ENCODE measurements at places on chromosomes 12 and 14.

- DNase-seq: no peak
Measured at GRCh38 chr12:59388176-59388575, 207.7 kb upstream of the SLC16A7 start.

DNA sequence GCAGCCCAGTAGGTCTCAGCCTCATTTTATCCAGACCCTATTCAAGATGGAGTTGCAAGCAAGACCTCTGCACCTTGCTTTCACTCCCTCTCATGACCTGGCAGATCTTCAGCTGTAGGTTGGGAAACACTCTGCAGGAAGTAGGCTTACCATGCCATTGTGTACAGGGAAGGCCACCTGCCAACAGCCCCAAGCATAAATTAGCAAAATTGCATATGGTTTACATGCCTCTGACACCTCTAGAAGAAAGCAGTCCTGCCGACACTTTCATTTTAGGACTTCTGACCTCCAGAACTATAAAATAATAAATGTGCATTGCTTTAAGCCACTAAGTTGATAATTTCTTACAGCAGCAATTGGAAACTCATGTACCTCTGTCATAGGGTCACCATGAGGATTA lies 96.9 kb downstream of the SLC15A4 start:
- no peak for DNase-seq

GRCh38 chr12:58435647-58436046 lies 484.7 kb downstream of the LRIG3 start:
- no peak for DNase-seq

DNA sequence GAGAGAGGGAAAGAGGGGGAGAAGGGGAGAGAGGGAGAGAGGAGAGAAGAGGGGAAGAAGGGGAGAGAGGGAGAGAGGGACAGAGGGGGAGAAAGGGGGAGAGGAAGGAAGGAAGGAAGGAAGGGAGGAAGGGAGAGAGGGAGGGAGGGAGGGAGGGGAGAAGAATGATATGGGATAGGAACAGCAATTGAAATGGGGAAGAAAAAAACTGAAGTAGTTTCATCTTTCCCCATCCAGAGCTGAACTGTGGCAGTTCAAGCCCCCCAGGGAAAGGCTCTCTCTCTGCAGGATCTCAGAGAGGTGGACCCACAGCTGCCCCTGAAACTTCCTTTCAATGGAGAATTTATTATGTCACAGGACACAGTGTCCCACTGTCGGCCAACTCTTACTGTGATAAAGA lies 136.9 kb downstream of the DPF3 start:
- no peak for DNase-seq

DNA sequence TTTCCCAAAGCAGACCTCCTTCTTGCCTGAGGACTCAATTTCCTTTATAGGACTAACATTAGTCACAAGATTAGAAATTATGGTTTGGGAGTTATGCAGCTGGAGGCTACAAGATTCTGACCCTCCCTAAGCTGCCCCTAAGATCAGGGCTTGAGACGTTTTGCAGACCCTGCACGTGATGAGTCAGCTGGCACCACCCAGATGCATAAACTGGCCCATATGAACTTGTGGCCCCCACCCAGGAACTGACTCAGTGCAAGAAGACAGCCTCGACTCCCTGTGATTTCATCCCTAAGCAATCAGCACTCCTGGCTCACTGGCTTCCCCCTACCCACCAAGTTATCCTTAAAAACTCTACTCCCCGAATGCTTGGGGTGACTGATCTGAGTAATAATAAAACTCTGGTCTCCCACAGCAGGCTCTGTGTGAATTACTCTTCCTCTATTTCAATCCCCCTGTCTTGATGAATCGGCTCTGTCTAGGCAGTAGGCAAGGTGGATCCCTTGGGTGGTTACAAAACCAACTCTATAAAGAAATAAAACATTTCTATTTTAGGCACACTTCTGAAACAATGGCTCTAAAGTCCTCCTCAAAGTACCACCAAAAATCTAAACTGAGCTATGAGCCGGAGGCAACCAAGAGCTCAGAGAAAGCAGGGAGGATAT lies 233.4 kb downstream of the TMEM132D start:
- DNase-seq: no peak

GRCh38 chr14:80926397-80927082 lies 15.0 kb downstream of the CEP128 start:
- DNase-seq: no peak

DNA sequence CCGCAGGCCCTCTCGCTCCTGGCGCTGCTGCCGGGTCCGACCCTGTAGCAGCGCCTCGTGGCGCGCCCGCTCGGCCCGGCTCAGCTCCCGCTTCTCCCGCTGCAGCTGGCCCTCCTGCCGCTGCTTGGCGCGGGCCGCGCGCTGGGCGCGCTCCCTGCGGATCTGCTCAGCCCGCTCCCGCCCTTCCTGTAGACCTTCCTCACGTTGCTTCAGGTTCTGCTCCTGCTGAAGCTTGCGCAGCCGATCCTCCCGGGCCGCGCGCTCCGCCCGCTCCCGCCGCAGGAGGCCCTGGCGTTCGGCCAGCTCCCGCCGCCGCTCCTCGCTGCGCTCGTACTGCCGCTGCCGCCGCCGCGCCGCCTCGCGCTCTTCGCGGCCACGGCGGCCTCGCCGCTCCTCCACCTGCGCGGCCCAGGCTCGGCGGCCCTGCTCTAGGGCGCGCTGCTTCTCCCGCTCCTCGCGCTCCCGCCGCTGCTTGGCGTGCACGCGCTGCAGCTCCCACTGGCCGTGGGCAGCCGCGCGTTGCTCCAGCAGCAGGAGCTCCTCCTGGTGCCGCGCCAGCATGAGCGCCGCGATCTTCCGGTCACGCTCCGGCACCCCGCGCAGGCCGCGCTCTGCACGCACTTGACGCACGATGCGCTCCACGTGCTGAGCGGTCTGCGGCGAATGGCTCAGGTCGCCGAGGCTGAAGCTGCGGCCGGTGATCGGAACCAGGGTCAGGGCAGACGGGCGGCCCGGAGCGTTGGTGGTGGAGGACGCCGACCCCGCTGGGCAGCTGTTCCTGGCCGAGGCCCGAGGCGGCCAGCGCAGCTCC lies 2.4 kb downstream of the CCDC177 start:
- DNase-seq: no peak

GRCh38 chr12:64718649-64719048 lies 40.6 kb downstream of the GNS start:
- DNase-seq: no peak

DNA sequence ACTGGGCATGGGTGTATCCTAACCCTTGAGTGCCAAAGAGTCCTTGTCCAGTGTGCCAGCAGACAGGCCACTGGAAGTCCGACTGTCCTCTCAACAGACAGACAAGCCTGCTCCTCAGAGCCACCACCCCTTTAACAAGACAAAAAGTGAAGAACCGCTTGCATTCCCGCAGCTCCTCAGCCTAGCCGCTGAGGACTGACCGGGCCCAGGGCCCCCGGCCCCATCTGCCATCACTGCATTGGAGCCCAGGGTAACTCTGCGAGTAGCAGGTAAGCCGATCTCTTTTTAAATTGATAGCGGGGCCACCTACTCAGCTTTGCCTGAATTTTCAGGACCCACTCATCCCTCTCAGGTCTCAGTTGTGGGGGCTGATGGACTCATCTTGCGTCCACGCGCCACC lies 68.9 kb downstream of the MOK start:
- no peak for DNase-seq

DNA sequence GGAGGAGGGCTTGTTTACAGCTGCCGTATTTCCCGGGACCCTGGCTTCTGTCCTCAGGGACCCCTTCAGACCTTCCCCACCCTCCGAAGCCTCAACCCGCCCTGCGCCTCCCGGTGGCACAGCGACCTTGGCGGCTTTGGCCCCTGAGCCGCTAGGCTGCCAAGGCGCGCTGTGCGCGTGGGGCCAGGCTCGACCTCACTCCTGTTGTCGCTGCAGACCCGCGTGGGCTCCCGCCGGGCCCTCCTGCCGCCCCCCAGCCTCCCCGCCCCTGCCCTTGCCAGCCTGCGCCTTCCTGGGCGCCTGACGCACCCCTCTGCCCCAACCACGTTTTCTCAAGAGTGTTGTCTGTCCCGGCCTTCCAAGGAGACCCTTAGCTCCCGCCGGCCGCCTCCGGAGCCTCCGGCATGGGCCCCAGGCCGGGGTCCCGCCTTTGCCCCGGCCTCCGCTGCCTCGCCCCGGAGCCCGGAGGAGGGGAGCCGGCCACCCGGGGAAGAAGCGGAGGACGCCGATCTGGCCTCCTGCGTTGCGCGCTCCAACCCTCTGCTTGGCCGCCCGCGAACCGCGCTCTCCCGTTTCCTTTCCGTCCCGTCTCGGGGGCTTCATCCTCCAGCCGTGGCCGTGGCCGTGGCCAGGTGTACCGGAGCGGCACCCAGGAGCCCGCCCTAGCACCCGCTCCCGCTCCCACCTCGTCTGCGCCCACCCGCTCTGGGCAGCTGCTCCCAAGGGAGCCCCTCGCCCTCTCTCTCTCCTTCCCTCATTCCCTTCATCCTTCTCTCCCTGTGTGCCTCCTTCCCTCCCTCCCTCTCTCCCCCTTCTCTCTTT lies 19.9 kb downstream of the PPP2R5C start:
- DNase-seq: peak; percentile 21

GRCh38 chr12:1429980-1430379 lies 164.4 kb downstream of the FBXL14 start:
- DNase-seq: no peak

DNA sequence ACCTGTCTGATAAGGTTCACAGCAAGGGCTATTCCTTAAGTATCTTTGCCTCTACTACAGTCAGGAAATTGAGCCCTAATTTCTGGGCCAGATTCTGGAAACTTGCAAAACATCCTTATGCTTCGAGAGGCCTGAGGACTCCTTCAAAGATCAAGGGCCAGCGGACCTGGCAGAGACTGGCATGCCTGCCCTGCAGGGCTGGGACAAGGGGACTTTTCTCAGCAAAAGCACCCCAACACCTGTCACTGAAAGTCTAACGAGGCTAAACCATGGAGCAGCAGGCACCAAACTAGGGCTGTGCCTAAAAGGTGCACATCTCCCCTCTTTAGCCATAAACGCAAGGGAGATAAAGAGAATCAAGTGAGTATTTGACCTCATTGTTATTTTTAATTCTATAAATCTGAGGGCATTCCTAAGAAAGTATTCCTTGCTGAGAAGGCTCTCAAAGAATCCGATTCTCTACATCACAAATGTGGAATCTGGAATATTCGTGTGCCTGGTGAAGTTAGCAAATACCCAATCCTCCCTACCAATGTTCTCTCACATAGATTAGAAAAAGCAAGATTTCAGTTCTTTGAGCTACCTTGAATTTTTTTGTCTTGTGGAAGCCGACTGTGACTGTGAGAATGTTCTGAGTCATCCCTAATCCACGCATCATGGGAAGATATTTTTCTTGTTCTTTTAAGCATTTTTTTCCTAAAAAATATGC lies 328.2 kb upstream of the NOVA1 start:
- DNase-seq: no peak

DNA sequence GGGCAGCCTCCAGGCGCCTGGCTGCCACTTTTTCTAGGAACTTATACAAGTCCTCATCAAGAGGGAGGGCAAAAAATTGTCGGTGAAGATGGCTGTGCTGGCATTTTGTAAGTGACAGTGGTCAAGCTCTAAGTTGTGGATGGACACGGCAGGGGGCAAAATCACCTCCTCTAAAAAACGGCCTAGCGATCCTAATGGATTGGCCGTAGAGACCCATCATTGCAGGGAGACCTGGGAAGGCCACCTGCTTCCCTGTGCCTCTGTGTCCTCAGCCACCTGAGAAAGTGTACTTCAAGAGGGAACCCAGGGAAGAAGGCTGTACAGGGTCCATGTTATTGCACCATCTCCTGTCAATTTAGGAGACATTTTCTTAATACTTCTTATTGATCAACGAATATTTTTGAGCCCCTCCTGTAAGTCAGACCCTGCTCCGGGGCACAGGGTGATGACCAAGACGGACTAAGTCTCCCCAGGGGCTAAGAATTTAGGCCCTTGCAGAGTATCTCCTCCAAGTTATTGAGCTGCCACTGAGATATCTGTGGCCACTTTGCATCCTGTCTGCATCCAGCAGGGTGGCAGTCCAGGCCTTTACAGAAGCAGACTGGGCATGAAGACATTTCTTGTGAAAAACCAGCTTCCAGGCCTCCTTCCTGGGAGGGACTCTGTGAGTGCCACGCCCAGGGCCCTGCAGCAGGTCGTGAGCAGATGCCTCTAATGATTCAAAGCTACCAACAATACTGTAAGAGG lies 40.5 kb downstream of the PSMA6 start:
- DNase-seq: peak; percentile 72
